ENCODE measurements at places on chromosomes 11 and 22. TPM values are rescaled to one million over a fixed set of nuclear protein-coding genes. Genes with fewer than 3 reads are reported as not detected.

Gene KCTD14
- 0.25 TPM for total RNA-seq

Gene TRIM51
- not detected for total RNA-seq

Gene MAPK8IP2
- total RNA-seq: 0.13 TPM

Gene AIFM3
- total RNA-seq: 0.53 TPM

Gene LRRC10B
- total RNA-seq: not detected

Gene CASP4
- 166 TPM for total RNA-seq

Gene TMEM25
- total RNA-seq: 4.6 TPM

Gene OR52H1
- 0.66 TPM for total RNA-seq

Gene ARRB1
- 15.5 TPM for total RNA-seq

Gene PIM3
- total RNA-seq: 30.1 TPM

Gene MYOD1
- total RNA-seq: not detected

Gene HDAC10
- 16.2 TPM for total RNA-seq

Gene GDPD4
- not detected for total RNA-seq

Gene VPREB1
- not detected for total RNA-seq

Gene VPS51
- 203 TPM for total RNA-seq

Gene GRAP2
- total RNA-seq: not detected

Gene OR10A2
- not detected for total RNA-seq

Gene RFPL1
- total RNA-seq: not detected

Gene MRGPRE
- 0.12 TPM for total RNA-seq

Gene JOSD1
- 66.4 TPM for total RNA-seq

Gene TRIM29
- total RNA-seq: not detected

Gene STX3
- total RNA-seq: 16.5 TPM

Gene OLFML1
- total RNA-seq: 15.2 TPM

Gene PRRG4
- 0.06 TPM for total RNA-seq

Gene PAX6
- 0.26 TPM for total RNA-seq

Gene PARVG
- 0.13 TPM for total RNA-seq

Gene NXPE1
- total RNA-seq: not detected

Gene MMP13
- total RNA-seq: not detected

Gene MRGPRF
- 33.0 TPM for total RNA-seq

Gene TESMIN
- total RNA-seq: 0.13 TPM

Gene FOLR1
- total RNA-seq: not detected

Gene PACSIN3
- 29.7 TPM for total RNA-seq

Gene DEPDC7
- 5.8 TPM for total RNA-seq

Gene POTEH
- total RNA-seq: not detected

Gene C11orf21
- total RNA-seq: not detected

Gene TCF20
- total RNA-seq: 16.5 TPM

Gene DDI1
- total RNA-seq: not detected

Gene TSGA10IP
- 0.13 TPM for total RNA-seq

Gene APLNR
- total RNA-seq: 0.66 TPM

Gene TRIM6
- 2.9 TPM for total RNA-seq

Gene KRTAP5-10
- total RNA-seq: not detected

Gene TSSC4
- total RNA-seq: 42.6 TPM

Gene ALDH3B2
- not detected for total RNA-seq

Gene SGSM1
- total RNA-seq: 2.6 TPM

Gene MMP11
- total RNA-seq: 5.2 TPM

Gene F2
- not detected for total RNA-seq
